ENCODE measurements at places on chromosomes 3 and 15.

- DNase-seq: no peak
These were observed 21.7 kb downstream of the LRRK1 start for GRCh38 chr15:100940767-100941379.

DNA sequence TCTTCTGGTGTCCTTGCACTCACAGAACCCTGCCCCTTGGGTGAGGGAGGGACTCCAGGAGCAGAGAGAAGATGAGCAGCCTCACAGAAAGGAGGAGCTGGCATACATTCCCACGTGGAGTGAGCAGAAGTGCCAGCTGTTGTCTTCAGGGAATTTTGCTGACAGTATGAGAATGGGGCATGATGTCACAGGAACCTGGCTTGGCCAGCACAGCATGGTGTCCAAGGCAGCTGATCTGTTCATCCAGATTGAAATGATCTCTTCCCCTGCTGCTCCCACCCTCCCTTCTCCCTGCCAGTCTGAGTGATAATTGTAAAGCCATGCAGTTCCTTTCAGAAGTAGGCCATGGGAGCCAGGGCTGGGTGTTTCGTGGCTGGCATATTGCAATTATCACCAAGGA, 53.3 kb downstream of the GJD2 start:
- DNase-seq: no peak

- DNase-seq: no peak
These were observed 219.5 kb upstream of the MDFIC2 start for GRCh38 chr3:70531838-70532489.

DNA sequence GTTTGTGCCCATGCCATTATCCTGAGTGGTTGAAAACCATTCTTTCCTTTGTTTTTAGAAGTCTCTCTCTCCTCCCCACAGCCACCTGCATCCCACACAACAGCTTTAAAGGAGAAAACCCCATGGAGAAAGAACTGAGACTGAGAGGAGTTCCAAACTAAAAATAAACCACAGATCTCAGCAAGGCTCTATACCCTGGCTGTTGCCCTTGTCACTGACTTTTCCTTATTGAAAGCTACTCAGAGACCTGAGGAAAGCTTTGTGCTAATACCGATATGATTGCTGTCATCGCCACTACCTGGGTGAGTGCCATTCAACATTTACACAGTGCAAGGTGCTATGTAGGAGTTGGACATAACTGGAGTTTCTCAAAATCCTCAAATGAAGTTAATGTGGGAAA, 55.5 kb upstream of the RASGRP1 start:
- DNase-seq: no peak

- no peak for DNase-seq
These were observed 55.4 kb upstream of the LARS2 start for GRCh38 chr3:45332901-45333407.

GRCh38 chr3:38687321-38687720, 37.8 kb upstream of the SCN5A start:
- DNase-seq: no peak

DNA sequence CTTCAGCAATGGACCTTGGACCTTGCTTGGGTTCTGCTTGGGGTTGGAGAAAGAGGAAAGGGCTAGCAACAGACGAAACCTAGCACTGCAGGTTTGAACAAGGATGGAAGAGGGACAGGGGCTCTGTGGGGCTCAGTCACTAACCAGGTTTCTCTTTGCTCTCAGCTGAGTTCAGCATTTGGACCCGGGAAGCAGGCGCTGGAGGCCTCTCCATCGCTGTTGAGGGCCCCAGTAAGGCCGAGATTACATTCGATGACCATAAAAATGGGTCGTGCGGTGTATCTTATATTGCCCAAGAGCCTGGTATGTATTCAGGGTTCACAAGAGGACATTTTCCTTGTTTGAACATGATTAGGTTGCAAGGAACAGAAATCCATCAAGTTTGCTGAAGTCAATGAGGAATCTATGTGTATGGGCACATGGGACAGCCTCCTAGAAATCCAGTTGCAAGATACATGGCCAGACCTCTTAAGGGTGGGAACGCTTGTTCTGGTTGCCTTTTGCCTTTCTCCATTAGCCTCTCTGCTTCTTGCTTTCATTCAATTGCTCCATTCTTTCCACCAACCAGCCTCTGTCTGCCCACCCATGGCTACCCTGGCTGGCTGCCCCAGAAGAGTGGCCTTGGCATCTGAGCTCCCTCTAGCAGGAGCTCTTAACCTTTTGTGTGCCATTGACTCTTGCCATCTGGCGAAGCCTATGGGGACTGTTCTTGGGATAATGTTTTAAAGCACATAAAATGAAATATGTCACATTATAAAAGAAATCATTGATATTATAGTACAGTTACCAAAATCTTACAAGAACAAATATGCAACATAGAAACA, 55.9 kb downstream of the DNASE1L3 start:
- DNase-seq: no peak

DNA sequence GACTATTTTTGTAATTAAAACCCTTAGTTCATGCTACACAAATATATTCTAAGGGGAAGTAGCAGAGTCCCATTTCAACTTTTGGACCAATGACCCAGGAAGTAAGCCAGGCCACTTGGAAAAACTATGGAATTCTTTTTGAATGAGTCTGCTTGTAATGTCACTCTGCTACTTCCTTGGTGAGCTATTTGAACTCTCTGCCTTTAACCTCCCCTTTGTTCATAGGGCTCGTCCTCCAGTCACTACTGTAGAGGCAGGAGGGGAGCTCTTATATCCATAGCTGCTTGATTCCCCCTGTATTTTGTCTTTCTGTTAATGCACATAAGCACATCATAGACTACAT, 119.6 kb downstream of the UACA start:
- no peak for DNase-seq

DNA sequence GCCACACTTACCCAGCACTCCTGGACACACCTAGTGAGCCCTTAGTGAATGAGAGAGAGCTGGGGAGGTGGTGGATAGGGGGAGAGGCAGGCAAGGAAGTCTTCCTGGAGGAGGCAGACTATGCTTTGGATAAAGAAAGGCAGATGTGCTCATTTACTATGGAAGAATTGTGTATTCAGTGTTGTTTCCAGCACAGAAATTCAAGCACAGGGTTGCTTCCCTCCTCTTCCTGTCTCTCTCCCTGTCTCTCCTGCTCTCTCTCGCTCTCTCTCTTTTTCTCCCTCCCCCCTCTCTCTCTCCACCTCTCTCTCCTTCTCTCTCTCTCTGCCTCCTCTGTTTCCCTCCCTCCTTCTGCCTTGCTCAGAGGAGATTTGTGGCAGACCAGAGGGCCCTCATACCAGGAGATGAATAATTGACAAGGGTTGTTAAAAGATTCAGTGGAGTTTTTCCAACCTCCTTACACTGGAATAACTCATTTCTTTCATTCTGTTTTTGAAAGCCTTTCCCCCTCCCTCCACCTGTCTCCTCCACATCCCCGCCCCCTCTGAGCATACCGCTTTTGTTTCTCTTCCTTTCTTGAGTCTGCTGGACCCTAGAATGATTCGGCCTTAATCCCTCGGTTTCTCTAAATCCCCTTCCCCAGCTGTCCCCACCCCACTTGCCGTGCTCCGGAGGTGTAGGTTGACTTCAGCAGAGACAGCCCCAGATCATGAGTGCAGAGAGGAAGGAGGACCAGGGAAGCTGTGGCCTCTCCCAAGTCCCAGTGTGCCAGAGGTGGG, 65.6 kb downstream of the CCDC33 start:
- no peak for DNase-seq

- DNase-seq: no peak
These were observed 674.4 kb downstream of the NTRK3 start for GRCh38 chr15:87582169-87582568.

DNA sequence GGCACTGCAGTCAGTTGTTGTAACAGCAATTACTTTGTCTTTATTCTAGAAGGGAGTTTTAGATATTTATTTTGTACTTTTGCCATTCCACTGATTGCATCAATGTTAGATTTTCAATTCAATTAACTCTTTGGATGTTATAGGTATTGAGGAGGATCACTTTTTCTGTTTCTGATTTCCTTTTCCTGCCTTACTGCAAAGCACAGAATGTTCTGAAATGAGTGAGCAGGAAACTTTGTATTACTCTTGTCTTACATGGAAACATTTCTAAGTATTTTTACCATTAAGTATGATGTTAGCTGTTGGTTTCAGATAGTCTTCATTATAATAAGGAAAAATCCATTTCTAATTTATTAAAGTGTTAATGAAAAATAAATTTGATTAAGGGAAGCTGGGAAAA, 80.5 kb downstream of the OSBPL10 start:
- DNase-seq: no peak

GRCh38 chr3:129014148-129014547, 13.0 kb downstream of the EFCC1 start:
- no peak for DNase-seq

DNA sequence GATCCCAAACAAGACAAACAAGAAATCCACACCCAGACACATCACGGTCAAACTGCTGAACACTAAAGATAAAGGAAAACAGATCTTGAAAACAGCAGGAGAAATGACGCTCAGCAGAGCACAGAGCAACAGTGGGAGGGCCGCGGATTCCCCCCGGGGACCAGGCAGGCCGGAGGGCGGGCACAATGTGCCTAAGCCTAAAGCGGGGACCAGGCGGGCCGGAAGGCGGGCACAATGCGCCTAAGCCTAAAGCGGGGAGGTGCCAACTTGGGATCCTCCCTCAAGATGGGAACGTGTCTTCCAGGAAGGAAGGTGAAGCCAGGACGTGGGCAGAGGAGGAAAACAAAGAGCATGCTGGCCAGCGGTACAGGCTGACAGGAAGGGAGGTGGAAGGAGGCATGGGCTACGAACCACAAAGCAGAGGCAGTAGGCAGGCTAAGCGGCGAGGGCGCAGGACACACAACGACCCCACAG, 31.1 kb downstream of the CYFIP1 start:
- no peak for DNase-seq

- no peak for DNase-seq
These were observed 1.4 kb downstream of the SLTM start for GRCh38 chr15:58931987-58932588.

- DNase-seq: no peak
These were observed 88.2 kb upstream of the LMCD1 start for GRCh38 chr3:8413337-8413926.

- no peak for DNase-seq
These were observed 140.0 kb downstream of the KCNAB1 start for GRCh38 chr3:156260331-156260730.

DNA sequence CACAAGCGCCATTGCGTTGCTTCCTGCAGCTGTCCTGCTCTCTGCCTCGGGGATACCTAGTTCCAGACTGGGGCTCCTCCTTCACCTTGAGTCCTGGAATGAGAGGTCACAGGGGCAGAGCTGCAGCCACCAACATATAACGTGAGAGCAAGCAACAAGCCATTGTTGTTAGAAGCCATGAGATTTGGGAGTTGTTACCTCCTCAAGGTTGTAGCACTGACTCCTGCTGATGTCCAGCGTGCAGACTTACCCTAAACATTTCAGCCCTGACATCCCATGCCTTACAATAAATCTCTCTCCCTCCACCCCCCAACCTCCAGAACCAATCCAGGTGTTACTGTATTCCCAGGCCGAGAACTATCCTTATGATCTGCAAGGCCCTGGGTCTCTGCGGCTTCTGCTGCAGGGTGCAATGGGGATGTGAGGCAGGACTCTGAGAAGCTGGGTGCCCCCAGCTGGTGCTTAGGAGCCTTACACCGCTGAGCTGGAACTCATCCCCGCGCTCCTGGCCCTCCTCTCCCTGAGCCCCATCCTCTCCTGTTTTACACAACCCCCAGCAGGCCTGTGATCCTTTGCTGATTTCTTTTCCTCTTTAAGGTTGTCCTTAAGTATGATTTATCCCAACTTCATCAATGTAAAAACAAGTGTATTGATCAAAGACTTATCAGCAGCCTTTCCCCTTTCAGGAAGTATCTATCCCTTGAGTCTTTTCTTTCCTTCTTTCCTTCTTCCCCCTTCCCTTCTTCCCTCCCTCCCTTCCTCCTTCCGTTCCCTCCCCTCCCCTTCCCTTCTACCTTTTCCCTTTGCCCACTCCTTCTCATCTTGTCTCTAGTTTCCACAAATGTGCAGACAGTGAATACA, 84.2 kb upstream of the ABHD2 start:
- DNase-seq: peak; percentile 27

GRCh38 chr3:87691109-87691508, 367.7 kb downstream of the CGGBP1 start:
- DNase-seq: no peak

- DNase-seq: peak; percentile 3
These were observed 440.6 kb downstream of the MCTP2 start for GRCh38 chr15:94671858-94672532.

GRCh38 chr3:16498130-16498890, 15.2 kb downstream of the RFTN1 start:
- DNase-seq: no peak

DNA sequence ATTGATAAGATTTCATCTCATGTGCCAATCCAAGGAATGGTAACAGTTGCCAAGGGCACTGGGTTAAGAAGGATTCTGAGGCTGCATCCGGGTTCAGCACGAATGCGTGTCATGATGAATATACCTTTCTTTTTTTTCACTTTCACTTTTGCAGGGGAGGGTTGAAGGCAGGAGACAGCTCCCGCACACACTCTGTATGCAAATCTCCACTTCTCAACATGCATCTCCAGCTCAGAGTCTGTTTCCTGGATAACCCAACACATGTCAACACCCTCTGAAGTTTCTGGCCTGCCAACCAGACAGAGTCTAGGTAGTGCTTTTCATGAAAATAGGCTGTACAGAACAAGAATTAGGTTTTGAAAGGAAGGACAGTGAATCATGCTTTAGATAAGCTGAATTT, 21.6 kb downstream of the B4GALT4 start:
- no peak for DNase-seq

- no peak for DNase-seq
These were observed 189.3 kb downstream of the PLCH1 start for GRCh38 chr3:155555479-155556060.

GRCh38 chr15:43212299-43212698, 8.5 kb downstream of the EPB42 start:
- no peak for DNase-seq

Measured in AG04450 (cell line).